ENCODE measurements at places on chromosomes 11 and 22. TPM values are rescaled to one million over a fixed set of nuclear protein-coding genes. Genes with fewer than 3 reads are reported as not detected.
A peak's percentile ranks its signal among the peaks of the same experiment; 100 is the strongest.

DNA sequence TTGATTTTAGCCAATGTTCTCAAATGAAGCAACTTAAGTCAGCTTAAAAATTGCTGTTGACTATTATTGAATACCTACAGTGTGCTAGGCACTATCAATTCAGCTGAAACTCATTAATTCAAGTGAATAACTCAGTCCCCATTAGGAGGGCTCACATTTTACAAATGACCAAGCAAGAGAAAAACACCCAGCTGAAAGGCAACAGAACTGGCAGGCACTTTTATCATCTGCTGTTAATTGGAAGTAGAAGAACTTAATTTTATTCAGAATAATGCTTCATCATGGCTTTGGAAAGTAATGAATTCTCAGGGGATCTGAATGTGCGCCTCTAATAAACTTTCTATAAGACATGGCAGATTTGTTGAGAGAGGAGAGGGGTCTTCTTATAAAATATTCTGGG is 1066.9 kb downstream of the DLG2 start:
- H3K27me3 ChIP-seq = no peaks in the 10 kb centered on the region
- no peak overlapping the region for H3K27ac ChIP-seq

DNA sequence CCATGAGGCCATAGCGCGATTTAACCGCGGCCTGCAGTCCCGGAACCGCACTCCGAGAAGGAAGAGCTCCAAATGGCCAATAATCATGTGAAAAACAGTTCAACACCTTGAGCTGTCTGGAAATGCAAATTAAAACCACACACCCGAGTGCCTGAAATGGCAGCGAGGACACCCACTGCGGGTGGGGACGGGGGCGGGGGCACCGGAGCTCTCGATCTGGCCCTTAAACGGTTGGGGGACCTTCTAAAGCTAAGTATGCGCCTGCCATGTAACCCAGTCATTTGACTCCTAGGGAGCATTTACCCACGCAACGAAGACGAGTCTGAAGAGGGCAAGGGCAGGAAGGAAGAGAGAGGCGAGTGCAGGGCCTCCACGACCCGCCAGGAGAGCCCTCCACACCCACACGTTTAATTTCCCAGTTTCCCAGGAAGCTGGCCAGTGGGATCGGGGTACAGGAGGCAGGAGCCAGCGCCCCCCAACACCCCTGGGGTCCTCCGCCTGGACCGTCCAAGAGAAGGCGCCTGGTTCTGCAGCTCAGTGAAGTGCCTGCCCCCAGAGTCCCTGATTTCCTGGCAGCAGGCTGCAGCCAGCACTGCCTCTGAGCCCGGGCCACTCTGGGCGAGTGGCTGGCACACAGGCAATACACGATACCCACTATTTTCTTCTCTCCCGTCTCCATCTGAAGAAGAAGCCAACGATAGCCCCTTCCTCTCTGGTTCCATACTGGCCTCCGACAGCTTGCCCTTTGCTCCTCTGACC is 1.7 kb downstream of the TTLL8 start:
- H3K27me3 ChIP-seq = peaks cover 13% of the 10 kb centered on the region
- H3K27ac ChIP-seq = no peak overlapping the region
- peaks cover 7% of the 10 kb centered on the region for H3K4me1 ChIP-seq

DNA sequence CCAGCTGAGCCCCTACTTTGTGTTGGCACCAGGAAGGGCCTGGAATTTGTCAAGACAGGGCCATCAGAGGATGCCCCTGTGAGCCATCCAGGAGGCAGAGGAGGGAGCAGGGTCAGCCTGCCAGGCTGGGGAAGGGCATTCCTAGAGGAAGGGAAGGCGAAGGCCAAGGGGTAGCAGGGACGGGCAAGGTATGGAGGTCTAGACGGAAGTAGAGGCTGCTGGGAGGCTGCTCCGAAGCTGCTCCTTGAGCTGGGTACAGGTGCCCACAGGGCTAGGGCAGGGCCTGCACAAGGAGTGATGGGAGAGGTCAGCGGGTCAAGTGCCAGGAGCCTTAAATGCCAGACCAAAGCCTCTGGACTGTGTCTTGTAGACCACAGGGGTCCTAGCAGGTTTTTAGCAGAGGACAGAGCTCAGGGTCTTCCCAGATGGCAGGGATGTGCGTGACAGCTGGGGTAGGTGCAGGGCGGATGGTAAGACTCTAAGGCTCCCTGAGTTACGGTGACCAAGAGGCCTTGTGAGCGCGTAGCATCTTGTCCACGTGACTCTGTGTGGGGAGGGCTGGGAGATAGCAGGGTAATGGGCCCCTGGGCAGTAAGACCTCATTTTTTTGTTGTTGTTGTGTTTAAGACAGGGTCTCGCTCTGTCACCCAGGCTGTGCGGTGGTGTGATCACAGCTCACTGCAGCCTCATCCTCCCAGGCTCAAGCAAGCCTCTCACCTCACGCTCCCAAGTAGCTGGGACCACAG is 31.7 kb upstream of the CSNK1E start:
- DNase-seq = no peak
- no peaks in the 10 kb centered on the region for H3K36me3 ChIP-seq
- no peaks in the 10 kb centered on the region for H3K27me3 ChIP-seq
- no peak overlapping the region for H3K4me3 ChIP-seq
- peaks cover 8% of the 10 kb centered on the region for H3K4me1 ChIP-seq

GRCh38 chr11:116980136-116980793 is 118.0 kb downstream of the SIK3 start:
- no peaks in the 10 kb centered on the region for H3K27me3 ChIP-seq
- H3K4me1 ChIP-seq = no peaks in the 10 kb centered on the region
- no peak overlapping the region for H3K27ac ChIP-seq
- no peak for DNase-seq
- H3K36me3 ChIP-seq = no peaks in the 10 kb centered on the region
- no peak overlapping the region for H3K4me3 ChIP-seq

Gene MCAT
- total RNA-seq = 18.3 TPM

Gene TOMM22
- total RNA-seq = 71.2 TPM

Gene ANO3
- total RNA-seq = not detected

DNA sequence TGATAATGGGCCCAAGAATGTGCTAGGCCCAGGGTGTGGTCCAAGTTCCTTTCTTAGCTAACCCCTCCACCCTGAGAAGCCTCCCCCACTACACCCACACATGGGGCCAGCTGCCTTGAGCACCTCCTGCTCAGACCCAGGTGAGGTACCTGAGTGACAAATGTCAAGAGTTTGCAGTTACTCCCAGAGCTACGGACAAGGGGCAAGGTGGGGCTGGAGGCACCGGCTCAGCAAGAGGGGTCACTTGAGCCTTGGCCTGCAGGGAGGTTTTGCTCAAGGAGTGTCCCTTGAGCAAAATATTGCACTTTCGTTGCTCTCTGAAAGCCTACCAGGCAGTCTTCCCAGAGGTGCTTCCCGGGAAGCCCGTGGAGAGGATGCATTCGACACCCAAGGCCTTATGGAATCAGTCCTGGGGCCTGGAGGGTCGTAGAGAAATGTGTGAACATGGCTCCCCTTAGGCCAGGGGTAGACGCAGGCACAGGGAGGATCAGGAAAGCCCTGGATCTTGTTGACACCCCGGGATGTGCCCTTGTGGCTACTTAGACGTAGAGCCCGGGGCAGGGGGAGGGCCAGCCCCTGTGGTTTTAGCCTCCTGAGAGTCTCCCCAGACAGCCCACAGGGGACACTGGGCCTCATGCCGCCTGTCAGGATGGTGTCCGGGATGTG is 114.2 kb downstream of the KCNQ1 start:
- H3K4me1 ChIP-seq = no peaks in the 10 kb centered on the region
- H3K27ac ChIP-seq = no peak overlapping the region
- no peaks in the 10 kb centered on the region for H3K27me3 ChIP-seq
- no peak for DNase-seq
- no peak overlapping the region for H3K4me3 ChIP-seq

GRCh38 chr11:46865340-46865739 is 19.3 kb upstream of the CKAP5 start:
- no peak overlapping the region for H3K4me3 ChIP-seq
- H3K36me3 ChIP-seq = no peaks in the 10 kb centered on the region
- no peak for DNase-seq
- no peaks in the 10 kb centered on the region for H3K4me1 ChIP-seq

DNA sequence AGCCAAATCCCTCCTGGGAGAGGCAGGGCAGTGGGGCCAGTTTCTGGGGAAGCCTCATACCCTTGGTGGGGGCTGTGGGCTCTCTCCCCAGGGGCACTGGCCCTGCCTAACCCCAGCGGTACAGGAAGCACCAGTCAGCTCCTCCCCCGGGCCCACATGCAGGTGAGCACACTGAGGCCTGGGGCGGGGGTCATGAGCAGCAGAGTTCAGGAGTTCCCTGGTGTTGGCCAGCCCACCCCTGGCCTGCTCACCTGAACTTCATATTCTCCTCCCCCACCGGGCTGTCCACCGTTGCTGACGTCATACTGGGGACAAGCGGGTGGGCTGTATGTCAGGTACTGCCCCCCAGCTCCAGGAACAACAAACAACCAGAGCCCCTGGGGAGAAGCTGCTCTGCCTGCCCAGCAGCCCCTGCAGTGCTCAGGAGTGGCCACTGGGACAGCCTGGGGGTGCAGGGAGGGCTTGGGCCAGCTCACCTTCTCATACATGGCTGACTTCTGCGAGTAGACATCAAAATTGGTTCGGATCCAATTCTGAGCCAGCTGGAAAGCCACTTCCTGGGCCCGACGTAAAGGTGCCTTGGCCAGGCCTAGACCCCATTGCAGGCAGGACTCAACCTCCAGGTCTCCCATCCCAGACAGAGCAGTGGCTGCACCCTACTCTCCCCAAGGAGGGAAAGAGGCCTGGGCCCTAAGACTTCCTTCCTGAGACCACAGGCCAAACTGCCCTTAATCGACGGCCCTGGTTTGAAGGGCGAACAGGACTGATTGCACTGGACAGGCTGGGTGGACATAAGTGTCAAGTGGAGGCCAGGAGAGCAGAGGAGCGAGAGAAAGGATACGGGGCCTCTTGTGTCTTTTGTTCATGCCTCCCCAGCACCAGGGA is 20.8 kb downstream of the TREH start:
- H3K27me3 ChIP-seq = no peaks in the 10 kb centered on the region
- peaks cover 41% of the 10 kb centered on the region for H3K36me3 ChIP-seq
- no peak overlapping the region for H3K4me3 ChIP-seq
- peak overlapping the region; percentile 64 for H3K27ac ChIP-seq

Gene SLC15A3
- total RNA-seq = 11.5 TPM

Gene KDM4D
- total RNA-seq = 0.42 TPM

Gene SAA4
- not detected for total RNA-seq

DNA sequence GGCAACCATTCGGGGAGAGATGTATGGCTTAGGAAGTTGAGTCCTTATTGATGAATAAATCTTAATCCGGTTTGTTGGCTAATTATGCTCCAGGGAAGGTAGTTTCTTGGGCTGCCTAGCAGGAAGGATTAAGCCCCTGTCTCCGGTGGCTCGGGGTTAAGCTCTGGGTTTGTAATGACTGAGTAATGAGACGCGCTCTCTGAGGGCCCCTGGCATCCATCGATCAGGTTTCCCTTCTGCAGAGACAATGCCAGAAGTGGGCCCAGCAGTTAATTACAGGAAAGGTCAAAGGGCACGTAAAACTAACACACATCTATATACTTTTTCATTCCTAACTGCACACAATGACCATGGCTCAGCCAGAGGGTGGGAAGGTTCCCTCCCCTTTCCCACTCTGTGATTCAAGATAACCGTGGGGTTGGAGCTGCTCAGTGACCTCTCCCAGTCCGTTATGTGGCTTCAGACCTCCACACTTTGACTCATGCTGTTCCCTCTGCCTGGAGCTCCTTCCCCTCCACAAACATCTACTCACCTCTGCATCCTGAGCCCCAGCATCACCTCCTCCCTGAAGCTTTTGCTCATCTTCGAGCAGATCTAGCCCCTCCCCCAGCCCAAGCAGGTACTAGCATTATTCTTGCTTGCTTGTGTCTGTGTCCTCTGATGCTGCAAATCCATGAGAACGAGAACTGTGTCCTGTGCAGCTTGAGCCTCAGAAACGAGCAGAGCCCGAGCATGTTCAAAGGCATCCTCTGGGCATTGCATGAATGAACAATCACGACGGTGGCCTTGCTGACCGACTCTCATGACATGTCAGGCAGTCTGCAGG is 16.6 kb downstream of the SCUBE1 start:
- DNase-seq = no peak
- no peak overlapping the region for H3K27ac ChIP-seq
- no peaks in the 10 kb centered on the region for H3K36me3 ChIP-seq
- peaks cover 9% of the 10 kb centered on the region for H3K4me1 ChIP-seq
- no peak overlapping the region for H3K4me3 ChIP-seq

Data from esophagus squamous epithelium (tissue), 5 donors.